ENCODE measurements at places on chromosomes 13 and 19. TPM values are rescaled to one million over a fixed set of nuclear protein-coding genes. Genes with fewer than 3 reads are reported as not detected.

ZNF575 gene
- 0.87 TPM for polyA plus RNA-seq

ZNF324B gene
- 2.8 TPM for polyA plus RNA-seq

ZNF729 gene
- polyA plus RNA-seq: not detected

PSG6 gene
- polyA plus RNA-seq: not detected

ZNF497 gene
- polyA plus RNA-seq: 0.24 TPM

PTH2 gene
- not detected for polyA plus RNA-seq

PPFIA3 gene
- polyA plus RNA-seq: 2.4 TPM

WDR87 gene
- polyA plus RNA-seq: not detected
